ENCODE measurements at places on chromosomes 5 and 9.

- DNase-seq = no peak
These were observed 226.3 kb downstream of the SMARCA2 start for GRCh38 chr9:2241461-2241835.

DNA sequence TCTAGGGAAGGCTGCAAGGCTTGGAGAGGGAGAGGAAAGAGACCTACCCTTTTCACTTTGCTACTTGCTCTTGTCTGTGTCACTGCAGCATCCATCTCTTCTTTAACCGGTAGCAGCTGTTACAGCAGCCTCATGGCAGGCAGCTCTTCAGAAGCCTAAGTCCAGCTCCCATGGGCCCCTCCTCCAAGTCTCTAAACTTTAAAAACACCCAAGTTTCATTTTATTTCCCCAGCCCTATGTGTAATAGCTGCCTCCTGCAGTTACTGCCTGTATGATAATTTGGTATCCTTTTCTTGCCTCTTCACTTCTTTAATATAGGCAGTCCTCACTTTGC is 313.1 kb upstream of the PIK3R1 start:
- no peak for DNase-seq

DNA sequence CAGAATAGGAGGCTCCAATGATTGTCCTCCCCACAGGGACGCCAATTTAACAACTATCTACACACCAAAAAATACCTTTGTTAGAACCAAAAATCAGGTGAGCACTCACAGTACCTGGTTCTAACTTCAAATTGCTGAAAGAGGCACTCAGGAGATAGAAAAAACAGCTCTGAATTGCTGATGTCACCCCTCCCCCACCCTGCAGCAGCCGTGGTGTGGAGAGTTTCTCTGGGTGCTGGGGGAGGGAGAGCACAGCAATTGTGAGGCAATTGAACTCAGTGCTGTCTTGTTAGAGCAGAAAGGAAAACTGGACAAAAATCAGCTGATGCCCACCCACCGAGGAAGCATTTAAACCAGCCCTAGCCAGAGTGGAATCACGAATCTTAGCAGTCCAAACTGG is 41.8 kb downstream of the TNFSF8 start:
- no peak for DNase-seq

GRCh38 chr5:175737481-175737880 is 79.6 kb downstream of the HRH2 start:
- DNase-seq = no peak

- DNase-seq = no peak
These were observed 421 bp upstream of the DEPDC1B start for GRCh38 chr5:60700416-60700757.

DNA sequence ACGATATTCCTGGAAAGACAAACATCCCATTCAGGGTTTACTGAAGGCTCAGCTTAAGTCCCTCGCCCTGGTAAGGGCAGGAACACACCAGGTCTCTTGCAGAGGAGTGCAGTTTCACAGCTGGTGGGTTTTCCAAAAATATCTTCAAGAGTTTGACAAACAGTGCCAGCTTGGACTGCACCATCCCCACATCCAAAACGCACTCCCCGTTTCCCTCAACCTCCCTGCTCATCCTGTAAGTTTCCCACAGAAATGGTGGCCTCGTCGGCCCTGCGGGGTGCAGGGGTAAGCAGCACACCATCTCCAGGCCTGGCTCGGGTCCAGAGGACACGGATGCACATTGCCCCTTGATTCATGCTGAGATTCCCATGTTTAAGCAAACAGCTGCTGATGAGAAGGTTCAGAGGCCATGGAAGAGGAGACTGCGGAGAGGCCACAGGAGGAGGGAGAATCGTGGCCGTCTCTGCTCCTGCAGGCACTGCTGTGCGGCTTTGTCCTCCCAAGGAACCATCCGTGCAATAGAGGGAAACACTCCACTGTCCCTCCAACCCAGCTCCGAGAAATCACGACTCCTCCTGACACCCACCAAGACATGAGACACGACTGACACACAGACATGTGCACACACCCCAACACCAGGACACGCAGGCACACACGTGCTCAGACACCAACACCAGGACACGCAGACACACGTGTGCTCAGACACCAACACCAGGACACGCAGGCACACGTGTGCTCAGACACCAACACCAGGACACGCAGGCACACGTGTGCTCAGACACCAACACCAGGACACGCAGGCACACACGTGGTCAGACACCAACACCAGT is 24.0 kb upstream of the SLC12A7 start:
- DNase-seq = no peak

GRCh38 chr5:7261049-7261448 is 134.9 kb upstream of the ADCY2 start:
- peak; percentile 61 for DNase-seq

DNA sequence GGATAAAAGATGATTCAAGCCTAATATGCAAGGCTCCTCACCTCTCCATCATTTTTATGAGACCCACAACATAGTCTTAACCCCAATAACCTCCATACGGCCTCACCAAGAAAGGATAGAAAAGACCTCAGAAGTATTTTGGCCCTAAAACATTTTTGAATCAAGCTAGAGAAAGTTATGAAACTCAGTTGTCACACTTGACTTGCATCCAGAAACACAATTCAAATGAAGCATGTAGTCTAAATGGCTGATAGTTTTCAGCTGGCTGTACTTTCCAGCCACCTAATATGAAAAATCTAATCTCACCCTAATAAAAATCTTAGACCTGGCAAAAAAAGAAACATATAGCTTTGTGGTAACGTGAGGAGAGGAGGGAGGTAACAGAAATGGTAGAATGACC is 116.1 kb downstream of the ARL15 start:
- DNase-seq = peak; percentile 23

DNA sequence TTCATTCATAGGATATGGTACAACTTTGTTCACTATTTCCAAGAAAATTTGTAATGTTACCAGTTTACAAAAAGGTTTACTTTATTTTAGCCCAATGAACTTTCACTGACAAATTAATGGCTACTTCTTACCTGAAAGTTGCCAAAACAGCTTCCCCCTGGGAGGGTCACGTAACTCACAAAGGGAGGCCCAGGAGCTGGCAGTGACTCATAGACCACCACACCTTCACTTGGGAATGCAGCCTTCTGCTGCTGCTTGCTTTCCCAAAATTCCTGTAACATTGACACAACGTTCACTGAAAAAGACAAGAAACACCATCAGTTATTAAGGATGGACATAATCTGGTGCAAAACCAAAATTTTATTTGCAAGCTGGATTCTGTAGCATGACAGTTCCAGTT is 18.1 kb downstream of the LIX1 start:
- DNase-seq = no peak

GRCh38 chr5:162067655-162068411 is at the start of gene GABRG2:
Gene GABRG2, plus strand, starts transcription at chr5:162067773. Its CDS starts 227 bp downstream, at chr5:162068000.
- DNase-seq = no peak

All from NAMALWA (cell line).